ENCODE measurements at places on chromosomes 4 and X. TPM values are rescaled to one million over a fixed set of nuclear protein-coding genes. Genes with fewer than 3 reads are reported as not detected.
A peak's percentile ranks its signal among the peaks of the same experiment; 100 is the strongest.

- peaks cover 2% of the 10 kb centered on the region for H3K36me3 ChIP-seq
- H3K27me3 ChIP-seq: no peaks in the 10 kb centered on the region
- no peak overlapping the region for H3K4me3 ChIP-seq
- H3K27ac ChIP-seq: no peak overlapping the region
These were observed 46.2 kb downstream of the NEK1 start for GRCh38 chr4:169566021-169566818.

DNA sequence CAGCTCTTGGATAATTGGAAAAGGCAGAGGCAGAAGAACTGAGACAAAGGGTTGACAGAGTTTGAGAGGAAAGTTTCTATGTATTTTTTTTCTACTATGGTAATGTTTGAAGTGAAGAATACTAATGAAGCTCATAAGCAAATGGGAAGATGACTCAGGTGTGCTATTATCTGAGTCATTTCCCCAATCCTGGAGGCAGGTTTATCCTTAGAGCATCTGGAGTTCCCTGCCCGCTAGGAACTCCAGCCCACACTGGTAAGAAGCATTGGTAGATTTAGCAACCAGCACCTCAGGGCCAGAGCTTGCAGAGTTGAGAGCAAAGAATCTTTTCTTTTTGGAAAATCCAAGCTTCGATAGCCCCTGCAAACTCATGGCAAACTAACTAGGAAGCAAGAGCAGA, 55.2 kb downstream of the DOCK11 start:
- H3K4me3 ChIP-seq: no peak overlapping the region
- no peaks in the 10 kb centered on the region for H3K27me3 ChIP-seq
- DNase-seq: no peak
- peaks cover 6% of the 10 kb centered on the region for H3K4me1 ChIP-seq

Gene RAB9B
- 0.25 TPM for total RNA-seq

Gene CYSLTR1
- 1.9 TPM for total RNA-seq

- DNase-seq: no peak
- H3K27me3 ChIP-seq: no peaks in the 10 kb centered on the region
- H3K36me3 ChIP-seq: peaks cover 2% of the 10 kb centered on the region
- H3K27ac ChIP-seq: peak overlapping the region; percentile 95
These were observed 433 bp downstream of the MMAA start for GRCh38 chr4:145619639-145619996.

DNA sequence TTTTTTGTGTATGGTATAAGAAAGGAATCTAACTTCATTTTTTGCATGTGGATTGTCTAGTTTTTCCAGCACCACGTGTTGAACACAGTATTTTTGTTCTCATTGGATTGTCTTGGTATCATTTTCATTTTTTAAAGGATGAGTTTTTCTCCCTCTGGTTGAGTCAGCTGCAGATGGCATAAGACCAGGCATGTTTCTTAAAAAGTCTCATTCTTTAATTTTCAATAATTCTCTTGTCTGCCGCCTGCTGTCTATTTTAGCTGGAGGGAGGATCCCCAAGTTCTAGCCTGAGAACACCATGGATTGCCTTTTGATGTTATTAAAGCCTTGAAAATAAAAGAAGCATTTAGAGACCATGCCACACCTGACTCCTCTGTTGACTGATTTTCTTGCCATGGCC, 263.8 kb downstream of the ARHGAP24 start:
- H3K4me1 ChIP-seq: no peaks in the 10 kb centered on the region
- H3K27me3 ChIP-seq: peaks cover 4% of the 10 kb centered on the region
- H3K36me3 ChIP-seq: no peaks in the 10 kb centered on the region
- no peak overlapping the region for H3K27ac ChIP-seq
- no peak for DNase-seq
- no peak overlapping the region for H3K4me3 ChIP-seq

GRCh38 chrX:54288277-54288676, 69.6 kb downstream of the WNK3 start:
- DNase-seq: no peak
- no peak overlapping the region for H3K4me3 ChIP-seq
- H3K27ac ChIP-seq: no peak overlapping the region

Gene LAMTOR3
- total RNA-seq: 22.4 TPM

Gene EDA2R
- total RNA-seq: 0.32 TPM

- no peak overlapping the region for H3K27ac ChIP-seq
- no peak for DNase-seq
- no peak overlapping the region for H3K4me3 ChIP-seq
- H3K36me3 ChIP-seq: no peaks in the 10 kb centered on the region
- no peaks in the 10 kb centered on the region for H3K27me3 ChIP-seq
These were observed 227.8 kb upstream of the SPRY1 start for GRCh38 chr4:123168812-123169211.

Gene FBXW7
- total RNA-seq: 102 TPM

DNA sequence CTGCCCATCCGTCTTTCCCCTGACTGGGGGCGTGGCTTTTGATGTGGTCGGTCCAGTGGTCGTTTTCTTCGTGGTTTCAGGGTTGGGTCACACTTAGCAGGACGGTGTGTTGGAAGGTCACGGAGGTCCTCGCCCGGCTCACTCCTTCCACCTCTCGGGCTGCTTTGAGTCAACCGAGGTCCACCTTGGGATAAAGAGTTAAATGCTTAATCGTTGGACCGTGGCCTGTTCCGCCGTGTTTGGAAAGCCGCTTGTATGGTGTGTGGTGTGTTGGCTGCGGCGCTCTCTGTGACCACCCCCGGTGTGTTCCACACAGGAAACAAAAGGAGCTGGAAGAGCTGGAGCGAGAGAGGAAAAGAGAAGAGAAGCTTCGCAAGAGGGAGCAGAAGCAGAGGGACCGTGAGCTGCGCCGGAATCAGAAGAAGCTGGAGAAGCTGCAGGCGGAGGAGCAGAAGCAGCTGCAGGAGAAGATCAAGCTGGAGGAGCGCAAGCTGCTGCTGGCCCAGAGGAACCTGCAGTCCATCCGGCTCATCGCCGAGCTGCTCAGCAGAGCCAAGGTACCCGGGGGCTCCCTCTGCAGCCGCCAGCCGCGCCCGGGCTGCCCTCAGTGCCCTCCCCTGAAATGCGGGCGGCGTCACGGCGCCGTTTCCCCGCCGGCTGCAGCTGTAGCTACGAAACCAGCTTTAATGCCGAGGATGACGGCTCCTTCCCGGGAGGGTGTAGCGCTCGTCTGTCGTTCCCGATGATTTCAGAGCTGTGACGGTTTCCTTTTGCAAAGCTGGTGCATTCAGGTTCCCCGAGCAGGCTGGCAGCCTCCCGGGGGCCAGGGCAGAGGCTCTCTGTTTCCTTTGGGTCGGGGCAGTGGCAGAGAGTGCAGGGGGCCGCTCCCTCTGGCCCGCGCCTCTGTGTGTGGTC, 7.7 kb downstream of the AKAP17A start:
- H3K4me1 ChIP-seq: peaks cover 10% of the 10 kb centered on the region
- H3K27me3 ChIP-seq: no peaks in the 10 kb centered on the region
- peaks cover 5% of the 10 kb centered on the region for H3K36me3 ChIP-seq
- H3K27ac ChIP-seq: peak overlapping the region; percentile 49
- DNase-seq: no peak

- no peaks in the 10 kb centered on the region for H3K4me1 ChIP-seq
- no peak overlapping the region for H3K27ac ChIP-seq
- H3K36me3 ChIP-seq: no peaks in the 10 kb centered on the region
- no peaks in the 10 kb centered on the region for H3K27me3 ChIP-seq
- no peak for DNase-seq
- H3K4me3 ChIP-seq: no peak overlapping the region
These were observed 701.2 kb upstream of the LCORL start for GRCh38 chr4:18722748-18723191.

DNA sequence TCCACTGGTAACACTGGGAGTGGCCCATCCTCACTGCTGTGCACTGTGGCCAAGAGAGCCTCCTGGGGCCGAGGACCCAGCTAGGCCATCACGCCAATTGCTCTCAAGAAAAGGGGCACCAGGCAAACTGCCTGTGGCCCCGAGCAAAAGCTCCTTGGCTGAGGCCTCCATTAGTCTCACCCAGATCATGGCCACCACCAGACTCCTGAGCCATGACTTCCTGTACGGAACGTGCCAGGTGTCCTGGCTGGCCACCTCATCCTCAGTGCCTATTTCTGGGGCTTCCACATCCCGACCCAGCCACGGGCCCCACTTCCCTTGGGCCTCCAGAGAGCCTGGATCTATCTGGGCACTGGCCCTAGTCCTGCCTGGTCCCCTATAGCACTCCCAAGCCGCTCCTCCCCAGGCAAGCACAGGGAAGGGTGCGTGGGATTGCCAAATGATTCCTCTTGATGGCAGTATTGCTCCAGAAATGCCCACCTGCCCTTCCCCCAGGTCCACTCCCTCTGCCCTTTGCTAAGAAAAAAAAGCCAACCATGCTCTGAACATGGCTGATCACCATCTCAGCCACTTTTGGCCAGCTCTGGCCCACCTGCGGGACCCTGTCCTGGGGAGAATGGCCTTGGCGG, 212.6 kb upstream of the AGTR2 start:
- H3K27me3 ChIP-seq: no peaks in the 10 kb centered on the region
- H3K27ac ChIP-seq: no peak overlapping the region
- H3K4me1 ChIP-seq: no peaks in the 10 kb centered on the region
- H3K36me3 ChIP-seq: no peaks in the 10 kb centered on the region
- no peak for DNase-seq
- no peak overlapping the region for H3K4me3 ChIP-seq

DNA sequence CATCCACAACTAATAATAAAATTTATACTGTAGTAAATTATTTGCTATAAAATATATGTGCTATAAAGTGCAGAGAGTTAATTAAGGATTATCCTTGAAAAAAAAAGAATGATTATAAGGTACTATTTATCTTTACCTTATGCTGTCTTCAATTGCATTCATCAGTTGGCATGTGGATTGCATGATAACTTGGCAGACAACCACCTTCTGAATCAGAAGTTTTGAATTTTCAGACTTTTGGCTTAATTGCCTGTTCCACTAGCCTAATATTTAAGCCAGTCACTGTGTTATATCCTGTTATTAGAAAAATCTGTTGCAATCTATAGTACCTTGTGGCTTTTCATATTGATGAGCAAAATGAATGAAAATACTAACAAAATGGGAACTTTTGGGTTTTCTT, 1040.3 kb upstream of the PCDH10 start:
- no peak overlapping the region for H3K4me3 ChIP-seq
- H3K27me3 ChIP-seq: no peaks in the 10 kb centered on the region
- no peaks in the 10 kb centered on the region for H3K36me3 ChIP-seq
- H3K27ac ChIP-seq: no peak overlapping the region
- no peak for DNase-seq

Gene EPHA5
- total RNA-seq: not detected

All from T-helper 17 cell (primary cell).